ENCODE measurements at places on chromosomes 11 and 22.

GRCh38 chr22:37639070-37639760, at the start of gene SH3BP1:
Gene SH3BP1, plus strand, starts transcription at chr22:37639669. Its CDS starts 119 bp downstream, at chr22:37639788.
- no peak for DNase-seq

DNA sequence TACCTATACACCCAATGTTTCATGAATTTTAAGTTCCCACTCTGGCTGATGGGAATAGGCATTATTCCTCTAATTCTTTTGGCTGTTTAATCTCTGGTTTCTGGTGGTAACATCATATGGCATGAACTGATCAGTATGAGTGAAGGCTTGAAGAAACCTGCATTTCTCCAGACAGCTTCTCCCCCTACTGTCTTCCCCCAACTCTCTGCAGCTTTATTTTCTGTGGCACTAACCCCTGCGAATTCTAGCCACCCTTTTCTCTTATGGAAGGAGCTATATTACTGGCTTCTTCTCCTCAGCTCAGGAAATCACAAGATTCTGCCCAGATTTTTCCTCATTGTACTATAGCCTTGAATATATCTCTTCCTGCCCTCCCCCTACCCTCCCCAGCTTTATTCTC, 57.1 kb downstream of the CASP12 start:
- DNase-seq = no peak

GRCh38 chr11:118241764-118242098, 10.4 kb downstream of the MPZL3 start:
- no peak for DNase-seq

DNA sequence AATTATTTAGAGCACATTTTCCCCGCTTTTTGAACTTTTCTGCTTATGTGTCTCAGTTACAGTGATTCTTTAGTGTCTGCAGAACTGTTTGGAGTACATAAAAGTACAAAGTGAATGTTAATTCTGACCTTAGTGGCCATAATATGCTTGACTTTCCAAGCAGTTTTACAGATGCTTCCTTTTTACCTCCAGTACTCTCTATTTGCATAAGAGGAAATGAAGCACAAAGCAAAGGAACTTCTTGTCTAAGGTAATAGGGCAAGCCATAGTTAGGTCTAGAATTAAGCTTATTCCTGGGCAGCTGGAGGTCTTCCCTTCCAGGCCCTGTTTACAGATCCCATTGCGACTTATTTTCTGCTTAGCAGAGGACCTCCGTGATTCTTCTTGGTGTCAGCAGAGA, 3.6 kb downstream of the GTPBP1 start:
- DNase-seq = no peak

DNA sequence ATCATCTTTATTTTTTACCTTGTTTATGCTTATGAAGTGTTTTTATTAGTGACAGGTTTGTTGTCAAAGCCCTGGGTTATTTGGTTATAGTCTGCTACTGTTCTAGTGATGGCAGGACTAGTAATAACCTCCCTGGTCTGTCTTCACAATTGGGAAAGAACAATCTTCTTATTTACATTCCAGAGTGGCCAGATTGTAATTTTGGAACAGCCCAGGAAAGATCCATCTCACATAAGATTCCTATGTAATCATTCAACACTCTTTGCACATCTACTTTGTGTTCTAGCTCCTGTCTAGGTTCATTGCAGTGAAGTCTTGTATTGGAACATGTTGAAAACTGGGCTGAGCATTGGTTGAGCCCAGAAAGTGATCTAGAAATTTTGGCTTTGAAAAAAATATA, 63.8 kb downstream of the CYB5R2 start:
- no peak for DNase-seq

DNA sequence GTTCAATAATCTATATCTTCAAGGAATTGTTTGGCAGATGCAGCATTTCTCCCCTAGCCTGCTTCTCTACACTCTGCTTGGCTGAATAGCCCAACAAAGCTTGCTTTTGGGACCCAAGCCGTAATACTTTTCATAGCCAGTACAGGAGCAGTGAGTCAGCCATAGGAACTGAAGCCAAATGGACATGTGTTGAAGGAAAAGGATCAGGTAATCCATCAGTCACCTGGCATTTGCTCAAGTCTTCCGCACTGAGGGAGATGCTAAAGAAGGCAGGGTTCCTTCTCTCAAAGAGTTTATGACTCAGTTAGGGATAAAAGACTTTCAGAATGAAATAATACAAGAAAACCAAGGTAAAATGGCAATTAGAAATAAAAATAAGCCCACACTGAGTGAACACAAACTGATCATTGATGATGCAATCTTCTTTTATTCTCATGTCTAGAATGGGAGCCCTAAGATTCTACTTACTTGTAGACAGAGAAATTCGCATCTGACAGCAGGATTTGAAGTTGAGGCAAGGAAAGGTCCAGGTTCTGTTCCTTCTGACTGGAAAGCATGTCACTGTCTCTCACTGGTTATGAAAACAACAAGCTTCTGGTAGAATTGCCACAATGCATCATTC, 13.2 kb downstream of the C11orf87 start:
- no peak for DNase-seq

DNA sequence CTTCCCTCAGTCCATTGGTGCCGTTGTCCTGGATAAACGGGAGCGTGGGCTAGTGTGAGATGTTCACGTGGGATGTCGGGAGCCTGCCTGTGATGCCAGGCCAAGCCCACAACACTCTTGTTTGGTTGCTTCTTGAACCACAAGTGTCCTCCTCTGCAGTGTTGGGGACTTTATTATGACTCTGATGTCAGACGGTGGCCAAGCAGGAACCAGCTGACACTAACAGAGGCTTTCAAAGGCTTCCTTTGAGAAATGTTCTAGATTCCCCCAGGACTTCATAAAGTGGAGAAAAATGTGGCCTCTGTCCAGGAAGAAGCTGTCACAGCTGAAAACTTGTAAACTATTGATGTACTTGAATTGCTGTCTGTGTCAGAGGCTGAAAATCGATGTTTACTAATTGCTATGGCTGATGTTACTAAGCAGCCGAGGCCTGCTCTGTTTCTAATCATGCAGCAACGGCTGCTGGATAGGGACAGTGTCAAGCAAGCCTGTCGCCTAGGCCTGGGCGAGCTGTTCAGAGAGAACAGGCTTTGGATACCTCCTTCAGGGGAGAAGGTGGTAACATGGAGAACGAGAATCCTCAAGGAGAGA, 131.7 kb downstream of the TBC1D22A start:
- no peak for DNase-seq

DNA sequence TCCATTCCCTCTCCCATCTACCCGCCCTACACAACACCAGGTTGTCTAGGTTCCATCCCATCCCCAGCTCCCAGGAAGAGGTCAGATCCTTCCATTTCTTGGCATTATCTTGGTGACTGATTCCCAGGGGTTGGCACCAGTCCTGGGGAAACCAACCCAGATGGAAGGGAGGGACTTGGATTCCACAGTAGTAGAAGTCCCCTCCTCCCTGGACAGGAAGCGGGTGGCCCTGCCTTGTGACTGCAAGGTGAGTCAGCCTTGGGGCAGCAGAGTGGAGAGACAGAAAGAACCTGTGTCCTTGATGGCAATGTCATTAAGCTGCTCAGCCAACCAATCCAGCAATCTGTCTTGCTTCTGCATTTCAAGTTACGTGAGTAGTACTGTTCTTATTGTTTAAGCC, 26.5 kb downstream of the SYT13 start:
- no peak for DNase-seq

DNA sequence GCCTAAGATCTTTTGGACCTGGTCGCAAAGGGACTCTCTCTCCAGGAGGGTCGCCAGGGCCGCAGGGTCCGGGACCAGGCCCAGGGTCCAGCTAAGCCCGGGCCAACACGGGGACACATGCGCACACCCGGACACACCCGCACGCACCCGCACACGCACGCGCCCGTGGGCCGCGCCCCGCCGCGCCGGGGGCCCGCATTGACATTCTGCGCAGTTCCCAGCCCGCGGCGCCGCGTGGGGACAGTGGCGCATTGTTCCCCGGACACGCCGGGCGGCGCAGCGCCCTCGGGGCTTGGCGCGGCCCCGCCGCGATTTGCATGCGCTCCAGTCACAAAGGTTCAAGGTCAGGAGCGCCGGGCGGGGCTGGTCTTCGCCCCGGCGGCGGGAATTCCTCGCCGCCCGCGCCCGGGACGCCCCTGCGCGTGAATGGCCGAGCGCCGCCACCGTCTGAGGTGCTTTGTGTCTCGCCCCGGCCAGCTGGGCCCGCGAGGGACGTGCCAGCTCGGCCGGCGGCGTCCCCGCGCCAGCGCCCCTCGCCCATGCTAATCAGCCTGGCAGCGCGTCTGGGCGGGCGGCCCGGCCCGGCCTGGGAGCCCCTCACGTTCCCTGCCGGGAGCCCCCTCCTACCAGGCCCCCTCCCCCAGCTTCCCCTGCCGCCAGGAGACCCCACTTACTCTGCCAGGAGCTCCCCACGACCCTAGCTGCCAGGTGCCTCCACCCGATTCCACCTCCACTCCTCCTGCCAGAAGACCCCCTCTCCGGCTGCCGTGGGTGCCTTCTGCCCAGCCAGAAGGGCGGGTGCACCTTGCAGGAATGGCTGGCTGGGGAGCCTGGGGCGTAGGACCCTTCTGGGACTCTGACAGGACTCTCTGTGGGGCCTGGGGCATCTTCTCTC, 50.5 kb upstream of the WNT7B start:
- no peak for DNase-seq

DNA sequence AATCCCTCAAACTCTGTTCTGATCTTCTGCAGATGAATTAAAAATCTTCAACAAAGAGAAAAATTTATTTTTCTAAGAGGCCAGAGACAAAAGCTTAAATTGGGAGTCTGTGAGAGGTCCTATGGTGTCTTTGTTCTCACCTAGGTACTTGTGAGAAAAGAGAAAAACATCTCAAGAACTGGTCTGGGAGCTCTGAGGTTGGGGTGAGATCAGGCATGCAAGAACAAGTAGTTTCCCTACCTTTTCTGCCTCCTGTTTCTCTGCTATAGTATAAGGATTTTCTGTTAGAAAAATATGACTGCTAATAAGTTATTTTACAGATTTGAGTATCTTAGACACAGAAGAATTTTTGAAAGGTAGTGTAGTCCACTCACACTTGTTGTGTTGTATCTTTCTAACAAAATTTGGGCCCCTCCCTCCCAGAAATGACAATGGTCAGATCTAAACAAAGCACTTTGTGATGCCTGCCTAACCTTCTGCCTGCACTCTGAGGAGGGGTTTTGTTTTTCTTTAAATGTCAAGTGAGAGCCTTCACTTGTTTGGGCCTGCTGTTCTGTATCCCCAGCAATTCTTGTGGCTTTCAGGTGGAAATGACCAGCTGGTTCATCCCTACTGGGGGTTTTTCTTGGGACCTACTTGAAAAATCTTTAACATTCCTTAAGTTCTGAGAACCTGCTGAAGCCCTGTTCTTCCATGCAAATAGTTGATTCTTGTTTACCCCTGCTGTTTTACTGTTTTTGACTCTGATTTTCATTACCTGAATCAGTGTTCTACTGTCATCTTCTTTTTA, 13.6 kb upstream of the OR51S1 start:
- DNase-seq = no peak

- DNase-seq = no peak
Observed at GRCh38 chr11:121575250-121575962, 122.6 kb upstream of the SORL1-AS1 start.

DNA sequence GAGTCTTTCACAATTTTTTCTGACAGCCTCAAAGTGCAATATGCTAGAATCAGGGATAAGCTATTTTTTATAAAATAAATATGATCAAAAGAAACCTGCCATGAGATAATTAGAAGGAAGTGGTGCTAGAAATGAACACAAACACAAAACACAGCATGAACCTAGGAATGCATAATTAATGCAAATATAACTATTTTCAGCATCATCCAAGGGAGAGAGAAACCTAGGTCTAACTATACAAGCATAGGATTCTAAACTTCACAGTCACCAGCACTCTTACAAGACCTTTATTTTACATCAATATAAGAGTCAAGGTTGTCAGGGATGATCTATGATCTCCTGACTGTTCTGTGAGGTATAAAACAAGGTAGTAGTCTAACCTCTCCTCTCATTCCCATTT, 29.2 kb downstream of the TTC28 start:
- no peak for DNase-seq

DNA sequence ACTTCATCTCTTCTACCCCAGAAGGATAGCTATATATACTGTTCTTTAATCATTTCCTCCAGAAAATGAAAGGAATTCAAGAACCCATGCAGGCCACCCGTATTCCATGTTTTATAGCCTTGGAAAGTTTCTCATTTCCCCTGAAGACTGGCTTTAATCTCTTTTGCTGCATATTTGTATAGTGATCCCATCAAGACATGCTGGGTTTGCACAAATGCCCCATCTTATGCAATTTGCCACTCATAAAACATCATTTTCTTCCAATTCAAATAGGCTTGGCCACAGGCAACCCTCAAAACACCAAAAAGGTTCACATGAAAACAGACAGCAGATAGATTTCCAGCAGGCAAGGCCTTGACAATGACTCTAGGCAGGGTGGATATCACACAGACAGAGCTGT, 28.3 kb upstream of the APOA1 start:
- DNase-seq = no peak

- no peak for DNase-seq
Observed at GRCh38 chr11:71206186-71206585, 46.2 kb downstream of the SHANK2 start.

Data from stimulated activated CD8-positive, alpha-beta memory T cell treated with anti-CD3 and anti-CD28 coated beads, Interleukin-4, amount 100 ng/mL, for 4 hours (primary cell).